Upper lobe of right lung (tissue), 1 donor: ENCODE measurements at places on chromosomes 5 and 9.

GRCh38 chr9:86907346-86907745, 40.0 kb downstream of the GAS1 start:
- no peak overlapping the region for H3K4me3 ChIP-seq
- no peaks in the 10 kb centered on the region for H3K36me3 ChIP-seq
- DNase-seq, result no peak

GRCh38 chr9:113255438-113255837, 19.9 kb downstream of the CDC26 start:
- H3K4me1 ChIP-seq, result no peaks in the 10 kb centered on the region
- DNase-seq, result no peak
- H3K4me3 ChIP-seq, result no peak overlapping the region
- H3K36me3 ChIP-seq, result peaks cover 45% of the 10 kb centered on the region
- H3K27me3 ChIP-seq, result no peaks in the 10 kb centered on the region

DNA sequence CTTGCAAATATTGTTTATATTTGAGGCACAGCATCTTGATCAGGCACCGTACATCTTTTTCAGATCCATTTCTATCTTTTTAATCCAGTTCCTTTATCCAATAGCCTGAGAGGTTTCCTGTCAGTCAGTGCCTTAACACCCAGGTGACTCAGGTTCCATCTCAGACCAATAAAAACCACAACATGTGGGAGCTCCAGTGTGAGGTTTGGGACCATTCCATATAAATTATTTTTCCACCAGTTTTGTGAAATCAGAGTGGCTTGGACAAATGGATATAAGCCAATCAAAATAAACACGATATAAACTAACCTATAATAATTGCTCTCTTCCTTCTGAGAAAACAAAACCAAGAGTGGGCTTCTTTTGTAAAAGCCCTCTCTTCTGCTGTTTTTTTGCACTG, 351.3 kb downstream of the NTRK2 start:
- no peaks in the 10 kb centered on the region for H3K4me1 ChIP-seq
- DNase-seq, result no peak
- no peak overlapping the region for H3K4me3 ChIP-seq
- H3K36me3 ChIP-seq, result no peaks in the 10 kb centered on the region
- H3K27ac ChIP-seq, result no peak overlapping the region

- H3K4me1 ChIP-seq, result no peaks in the 10 kb centered on the region
- H3K27me3 ChIP-seq, result no peaks in the 10 kb centered on the region
- H3K36me3 ChIP-seq, result no peaks in the 10 kb centered on the region
- no peak for DNase-seq
- H3K27ac ChIP-seq, result no peak overlapping the region
Measured at GRCh38 chr9:118058227-118058626, 354.0 kb downstream of the TLR4 start.

- no peaks in the 10 kb centered on the region for H3K27me3 ChIP-seq
- no peak for DNase-seq
- H3K4me1 ChIP-seq, result peaks cover 3% of the 10 kb centered on the region
- no peak overlapping the region for H3K4me3 ChIP-seq
Measured at GRCh38 chr9:109423877-109424276, 74.2 kb downstream of the PTPN3 start.

- no peaks in the 10 kb centered on the region for H3K36me3 ChIP-seq
- H3K27ac ChIP-seq, result no peak overlapping the region
- no peak overlapping the region for H3K4me3 ChIP-seq
- H3K27me3 ChIP-seq, result no peaks in the 10 kb centered on the region
- no peaks in the 10 kb centered on the region for H3K4me1 ChIP-seq
Measured at GRCh38 chr9:110178281-110178680, 29.7 kb downstream of the C9orf152 start.

DNA sequence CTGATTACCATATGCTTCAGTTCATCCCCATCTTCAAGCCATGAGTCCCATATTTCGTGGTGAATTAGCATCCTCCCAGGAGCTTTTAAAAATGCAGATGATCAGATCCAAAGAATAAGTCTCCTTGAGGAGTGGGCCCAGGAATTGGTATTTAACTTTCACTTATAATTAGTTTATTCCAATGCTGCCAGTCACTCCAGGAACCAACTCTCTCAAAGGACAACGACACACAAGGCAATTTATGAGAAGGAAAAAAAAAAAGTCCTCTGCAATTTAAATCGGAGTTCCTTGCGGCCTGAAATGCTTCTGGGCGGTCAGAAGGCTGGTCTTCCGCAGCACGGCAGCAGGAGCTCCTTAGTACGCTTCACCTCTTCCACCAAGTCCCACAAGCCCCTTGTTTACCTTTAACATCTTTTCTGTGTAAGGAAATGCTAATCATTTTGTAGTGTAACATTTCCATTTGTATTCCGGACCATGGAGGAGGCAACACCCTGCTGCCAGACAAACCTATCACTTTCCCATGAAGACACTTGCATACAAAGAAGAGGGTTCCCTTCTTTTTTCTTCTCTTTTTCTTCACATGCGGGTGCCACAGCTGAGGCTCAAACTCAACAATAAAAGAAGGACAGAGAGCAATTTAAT, 16.3 kb upstream of the KCNV2 start:
- no peaks in the 10 kb centered on the region for H3K4me1 ChIP-seq
- no peak for DNase-seq
- H3K27ac ChIP-seq, result no peak overlapping the region
- H3K4me3 ChIP-seq, result no peak overlapping the region

DNA sequence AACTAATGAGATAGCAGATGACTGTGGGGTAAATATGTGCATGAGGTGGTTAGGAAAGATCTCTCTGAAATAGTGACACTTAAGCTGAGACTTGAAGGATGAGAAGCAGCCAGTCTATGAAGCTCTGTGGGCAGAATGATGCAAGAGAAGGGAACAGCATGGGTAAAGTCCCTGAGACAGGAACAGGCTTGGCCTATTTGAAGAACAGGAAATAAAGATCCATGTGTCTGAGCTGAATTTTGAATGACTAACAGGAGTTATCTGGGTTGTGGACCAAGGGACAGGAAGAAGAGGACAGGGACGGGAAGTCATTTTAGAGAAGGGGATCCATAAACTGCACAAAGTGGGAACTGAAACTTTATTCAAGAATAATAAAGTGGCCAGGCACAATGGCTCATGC, 25.6 kb upstream of the HMGCS1 start:
- H3K4me3 ChIP-seq, result no peak overlapping the region
- H3K27ac ChIP-seq, result no peak overlapping the region
- H3K27me3 ChIP-seq, result no peaks in the 10 kb centered on the region
- no peaks in the 10 kb centered on the region for H3K4me1 ChIP-seq
- H3K36me3 ChIP-seq, result no peaks in the 10 kb centered on the region
- no peak for DNase-seq

- no peaks in the 10 kb centered on the region for H3K27me3 ChIP-seq
- no peaks in the 10 kb centered on the region for H3K36me3 ChIP-seq
- H3K4me1 ChIP-seq, result no peaks in the 10 kb centered on the region
- H3K27ac ChIP-seq, result no peak overlapping the region
- H3K4me3 ChIP-seq, result no peak overlapping the region
Measured at GRCh38 chr9:98678244-98678842, 30.4 kb downstream of the GABBR2 start.

- H3K27me3 ChIP-seq, result no peaks in the 10 kb centered on the region
- peaks cover 6% of the 10 kb centered on the region for H3K4me1 ChIP-seq
- no peak for DNase-seq
Measured at GRCh38 chr5:56279979-56280378, 46.8 kb upstream of the ANKRD55 start.

DNA sequence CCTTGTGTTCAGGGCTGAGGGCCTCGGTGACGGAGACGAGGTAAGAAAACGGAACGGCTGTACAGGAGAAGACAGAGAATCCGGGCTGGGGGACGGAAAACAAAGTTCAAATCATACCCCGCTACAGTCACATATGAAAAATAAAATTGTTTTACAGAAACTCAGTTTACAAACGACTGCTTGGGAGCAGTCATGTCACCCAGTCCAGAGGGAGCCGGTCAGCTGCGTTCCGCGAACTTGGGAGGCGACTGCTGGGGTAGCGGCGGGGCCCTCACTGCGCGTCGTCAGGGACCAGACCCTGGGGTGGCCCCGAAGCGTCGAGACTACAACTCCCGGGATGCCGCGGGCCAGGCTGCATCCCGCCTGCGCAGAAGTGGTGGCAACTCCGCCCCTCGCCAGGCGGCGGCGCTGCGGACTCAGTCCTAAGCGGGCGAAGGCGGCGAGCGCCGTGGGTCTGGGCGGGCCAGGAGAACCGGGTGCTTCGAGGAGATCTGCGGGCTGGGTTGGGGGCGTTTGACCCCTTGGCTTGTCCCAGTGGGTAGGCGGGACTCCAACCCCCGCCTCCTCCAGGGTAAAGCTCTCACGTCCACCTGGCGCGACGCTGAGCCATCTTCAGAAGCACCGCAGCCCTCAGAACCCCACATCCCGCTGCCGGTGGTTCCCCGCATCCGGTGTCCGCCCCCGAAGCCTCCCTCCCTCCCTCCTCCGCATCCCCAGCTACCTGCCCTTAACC, 4.0 kb downstream of the SIT1 start:
- H3K27ac ChIP-seq, result peak overlapping the region; percentile 88
- peak; percentile 98 for DNase-seq
- H3K4me3 ChIP-seq, result peak overlapping the region; percentile 74

DNA sequence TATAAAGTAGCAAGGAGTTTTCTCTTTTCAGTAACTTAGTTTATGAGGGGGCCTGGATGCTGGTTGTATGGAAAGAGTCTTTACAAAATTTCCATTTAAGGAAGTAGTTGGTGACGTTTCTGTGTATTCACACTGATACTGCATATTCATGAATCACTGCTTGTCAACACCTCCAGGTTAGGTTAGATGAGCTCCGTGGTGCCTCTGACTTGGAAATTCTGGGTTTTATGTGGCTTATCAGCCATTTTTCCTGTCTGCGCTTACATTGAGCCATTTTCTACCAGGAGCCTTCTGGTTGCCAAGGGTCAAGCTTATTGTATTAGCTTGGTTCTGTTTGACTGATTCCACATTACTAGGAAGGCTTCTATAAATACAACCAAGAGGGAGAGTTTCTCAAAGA, 128.3 kb downstream of the SLC28A3 start:
- no peak overlapping the region for H3K27ac ChIP-seq
- H3K4me3 ChIP-seq, result no peak overlapping the region
- no peaks in the 10 kb centered on the region for H3K36me3 ChIP-seq
- H3K27me3 ChIP-seq, result no peaks in the 10 kb centered on the region

DNA sequence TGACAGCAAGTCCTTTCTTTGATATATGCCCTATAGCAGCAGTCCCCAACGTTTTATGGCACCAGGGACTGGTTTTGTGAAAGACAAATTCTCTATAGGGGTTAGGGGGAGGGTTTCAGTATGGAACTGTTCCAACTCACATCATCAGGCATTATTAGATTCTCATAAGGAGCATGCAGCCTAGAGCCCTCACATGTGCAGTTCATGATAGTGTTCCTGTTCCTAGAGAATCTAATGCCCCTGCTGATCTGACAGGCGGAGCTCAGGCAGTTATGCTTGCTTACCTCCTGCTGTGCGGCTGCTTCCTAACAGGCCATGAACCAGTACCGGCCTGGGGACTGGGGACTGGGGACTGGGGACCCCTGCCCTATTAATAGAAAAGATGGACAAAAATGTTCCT, 2.7 kb upstream of the RAPGEF6 start:
- H3K36me3 ChIP-seq, result no peaks in the 10 kb centered on the region
- no peak overlapping the region for H3K27ac ChIP-seq
- no peak overlapping the region for H3K4me3 ChIP-seq
- no peaks in the 10 kb centered on the region for H3K27me3 ChIP-seq

GRCh38 chr9:138011951-138012500, 134.4 kb downstream of the CACNA1B start:
- H3K4me3 ChIP-seq, result no peak overlapping the region
- H3K27ac ChIP-seq, result no peak overlapping the region
- no peaks in the 10 kb centered on the region for H3K4me1 ChIP-seq
- H3K27me3 ChIP-seq, result no peaks in the 10 kb centered on the region
- peak; percentile 39 for DNase-seq

GRCh38 chr5:173138707-173139106, 5.6 kb upstream of the BNIP1 start:
- peaks cover 15% of the 10 kb centered on the region for H3K36me3 ChIP-seq
- H3K27me3 ChIP-seq, result no peaks in the 10 kb centered on the region
- H3K4me3 ChIP-seq, result no peak overlapping the region
- DNase-seq, result no peak
- H3K4me1 ChIP-seq, result no peaks in the 10 kb centered on the region
- H3K27ac ChIP-seq, result no peak overlapping the region

DNA sequence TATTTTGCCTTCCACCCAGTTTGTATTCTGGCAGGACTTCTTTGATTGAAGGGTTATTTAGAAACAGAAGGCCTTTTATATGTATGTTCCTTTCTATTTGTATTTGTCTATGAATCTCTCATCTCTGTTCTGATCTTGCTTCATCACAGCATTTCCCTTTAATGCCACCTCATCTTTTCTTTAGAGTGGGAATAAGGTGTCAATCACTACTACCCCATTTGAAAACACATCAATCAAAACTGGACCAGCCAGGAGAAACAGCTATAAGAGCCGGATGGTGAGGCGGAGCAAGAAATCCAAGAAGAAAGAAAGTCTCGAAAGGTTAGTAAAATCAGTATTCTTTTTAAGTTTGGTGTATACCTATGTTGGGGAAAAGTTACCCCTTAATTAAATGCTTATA, 36.3 kb downstream of the CD180 start:
- no peak for DNase-seq
- H3K27me3 ChIP-seq, result no peaks in the 10 kb centered on the region
- H3K4me1 ChIP-seq, result no peaks in the 10 kb centered on the region
- no peak overlapping the region for H3K27ac ChIP-seq

- no peaks in the 10 kb centered on the region for H3K27me3 ChIP-seq
- H3K27ac ChIP-seq, result no peak overlapping the region
- no peak overlapping the region for H3K4me3 ChIP-seq
- no peaks in the 10 kb centered on the region for H3K4me1 ChIP-seq
Measured at GRCh38 chr5:82185851-82186250, 92.3 kb downstream of the RPS23 start.

DNA sequence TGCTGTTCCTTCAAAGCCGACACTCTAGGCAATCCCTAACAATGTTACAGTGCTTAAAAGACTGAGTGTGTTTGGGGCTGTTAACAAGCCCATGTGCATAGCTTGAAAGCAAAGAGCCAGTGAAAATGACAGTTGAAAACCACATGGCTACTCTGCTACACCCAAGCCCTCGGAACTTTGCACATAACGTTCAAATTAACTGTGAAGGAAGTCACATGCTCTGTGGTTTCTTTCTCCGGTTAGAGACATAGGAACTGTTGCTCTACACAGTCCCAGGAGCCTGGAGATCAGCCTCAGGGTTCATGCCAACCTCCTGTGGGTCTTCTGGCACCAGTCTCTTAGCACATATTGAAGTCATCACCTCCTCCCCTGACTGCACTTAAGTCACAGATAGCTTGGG, 51.1 kb downstream of the C9orf152 start:
- no peaks in the 10 kb centered on the region for H3K27me3 ChIP-seq
- no peak overlapping the region for H3K4me3 ChIP-seq
- H3K36me3 ChIP-seq, result no peaks in the 10 kb centered on the region
- DNase-seq, result no peak

GRCh38 chr5:169296419-169297143, 4.4 kb downstream of the SLIT3 start:
- H3K27me3 ChIP-seq, result peaks cover 25% of the 10 kb centered on the region
- H3K4me3 ChIP-seq, result no peak overlapping the region
- peak overlapping the region; percentile 51 for H3K27ac ChIP-seq
